ENCODE measurements at places on chromosomes 3 and 15. TPM values are rescaled to one million over a fixed set of nuclear protein-coding genes. Genes with fewer than 3 reads are reported as not detected.

- no peaks in the 10 kb centered on the region for H3K36me3 ChIP-seq
- DNase-seq, result peak; percentile 42
- no peak overlapping the region for H3K27ac ChIP-seq
- no peaks in the 10 kb centered on the region for H3K4me1 ChIP-seq
- no peaks in the 10 kb centered on the region for H3K27me3 ChIP-seq
- H3K4me3 ChIP-seq, result no peak overlapping the region
Measured at GRCh38 chr3:38582941-38583645, 66.4 kb downstream of the SCN5A start.

GRCh38 chr15:42145546-42146455 is 10.6 kb downstream of the PLA2G4F start:
- no peak overlapping the region for H3K4me3 ChIP-seq
- no peaks in the 10 kb centered on the region for H3K36me3 ChIP-seq
- H3K27me3 ChIP-seq, result no peaks in the 10 kb centered on the region
- no peaks in the 10 kb centered on the region for H3K4me1 ChIP-seq

- no peaks in the 10 kb centered on the region for H3K36me3 ChIP-seq
- DNase-seq, result peak; percentile 74
- H3K4me3 ChIP-seq, result peak within 1 kb of the TSS; percentile 60
- H3K4me1 ChIP-seq, result peaks cover 10% of the 10 kb centered on the region
- H3K27ac ChIP-seq, result peak within 1 kb of the TSS; percentile 55
Measured at GRCh38 chr15:68578980-68579935, at the start of gene CORO2B. Gene CORO2B (plus strand): TSS chr15:68578993. CDS start chr15:68579263, 270 bp downstream.

DNA sequence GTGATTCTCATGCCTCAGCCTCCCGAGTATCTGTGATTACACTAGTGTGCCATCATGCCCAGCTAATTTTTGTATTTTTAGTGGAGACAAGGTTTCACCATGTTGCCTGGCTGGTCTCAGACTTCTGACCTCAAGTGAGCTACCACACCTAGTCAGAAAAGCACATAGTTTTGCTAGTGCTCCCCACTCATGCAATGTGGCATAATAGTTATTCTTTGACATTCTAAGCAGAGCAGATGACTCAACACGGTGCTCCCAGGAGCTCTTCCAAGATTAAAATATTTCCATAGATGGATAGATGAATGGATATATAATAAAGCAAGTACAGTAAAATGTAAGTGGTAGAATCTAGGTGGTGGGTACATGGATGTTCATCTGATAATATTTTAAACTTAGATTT is 53.1 kb upstream of the GK5 start:
- H3K36me3 ChIP-seq, result no peaks in the 10 kb centered on the region
- no peaks in the 10 kb centered on the region for H3K4me1 ChIP-seq
- H3K4me3 ChIP-seq, result no peak overlapping the region

DNA sequence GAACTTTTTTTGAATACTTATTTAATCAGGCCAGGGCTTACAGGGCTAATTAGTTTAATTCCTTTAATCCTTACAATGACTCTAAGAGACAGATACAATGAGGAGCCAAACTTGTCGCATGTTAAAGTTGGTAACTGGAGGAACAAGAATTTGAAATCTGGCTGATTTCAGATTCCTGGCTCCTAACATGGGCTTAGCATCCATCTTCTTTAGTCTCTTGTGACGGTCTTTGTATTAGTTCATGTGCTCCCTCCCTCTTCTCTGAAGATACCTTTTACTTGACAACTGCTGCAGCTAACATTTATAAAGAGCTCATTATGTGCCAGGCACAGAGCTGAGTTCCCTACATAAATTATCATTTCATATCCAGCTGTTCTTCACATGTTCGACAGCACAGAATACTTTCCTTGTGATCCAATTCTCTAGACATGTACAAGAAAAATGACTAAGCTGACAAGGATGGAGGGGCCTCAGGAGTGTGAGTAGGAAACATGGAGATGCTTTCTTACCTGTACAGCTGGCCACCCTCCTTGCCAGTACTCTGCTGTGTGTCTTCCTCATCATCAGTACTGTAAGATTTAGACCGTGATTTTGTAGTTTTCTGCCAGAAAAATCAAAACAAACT is 206.8 kb upstream of the STRIT1 start:
- DNase-seq, result no peak
- H3K4me3 ChIP-seq, result no peak overlapping the region
- no peaks in the 10 kb centered on the region for H3K4me1 ChIP-seq

DNA sequence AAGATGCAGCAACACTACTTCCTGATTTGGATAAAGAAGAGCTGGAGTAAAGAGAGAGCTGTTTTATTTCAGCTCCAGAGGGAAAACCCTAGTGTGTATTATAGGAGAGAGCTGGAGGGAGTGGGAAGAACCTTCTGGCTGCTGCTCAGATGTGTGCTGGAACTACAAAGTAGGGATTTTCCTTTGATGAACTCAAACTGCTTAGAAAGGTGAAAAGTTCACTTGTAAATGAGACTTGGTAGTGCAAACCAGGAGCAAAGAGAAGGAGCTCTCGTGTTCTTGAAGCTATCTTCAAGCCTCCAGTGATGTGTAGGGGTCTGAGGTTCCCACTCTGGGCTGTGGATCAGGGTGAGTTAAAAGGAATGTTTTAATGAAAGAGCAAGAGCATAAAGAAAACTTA is 110.4 kb downstream of the EDEM1 start:
- H3K36me3 ChIP-seq, result no peaks in the 10 kb centered on the region
- no peak overlapping the region for H3K27ac ChIP-seq

GRCh38 chr15:60324706-60325438 is 72.9 kb downstream of the ANXA2 start:
- H3K36me3 ChIP-seq, result no peaks in the 10 kb centered on the region
- no peaks in the 10 kb centered on the region for H3K4me1 ChIP-seq
- no peak overlapping the region for H3K27ac ChIP-seq
- no peak for DNase-seq
- H3K27me3 ChIP-seq, result peaks cover 18% of the 10 kb centered on the region

DNA sequence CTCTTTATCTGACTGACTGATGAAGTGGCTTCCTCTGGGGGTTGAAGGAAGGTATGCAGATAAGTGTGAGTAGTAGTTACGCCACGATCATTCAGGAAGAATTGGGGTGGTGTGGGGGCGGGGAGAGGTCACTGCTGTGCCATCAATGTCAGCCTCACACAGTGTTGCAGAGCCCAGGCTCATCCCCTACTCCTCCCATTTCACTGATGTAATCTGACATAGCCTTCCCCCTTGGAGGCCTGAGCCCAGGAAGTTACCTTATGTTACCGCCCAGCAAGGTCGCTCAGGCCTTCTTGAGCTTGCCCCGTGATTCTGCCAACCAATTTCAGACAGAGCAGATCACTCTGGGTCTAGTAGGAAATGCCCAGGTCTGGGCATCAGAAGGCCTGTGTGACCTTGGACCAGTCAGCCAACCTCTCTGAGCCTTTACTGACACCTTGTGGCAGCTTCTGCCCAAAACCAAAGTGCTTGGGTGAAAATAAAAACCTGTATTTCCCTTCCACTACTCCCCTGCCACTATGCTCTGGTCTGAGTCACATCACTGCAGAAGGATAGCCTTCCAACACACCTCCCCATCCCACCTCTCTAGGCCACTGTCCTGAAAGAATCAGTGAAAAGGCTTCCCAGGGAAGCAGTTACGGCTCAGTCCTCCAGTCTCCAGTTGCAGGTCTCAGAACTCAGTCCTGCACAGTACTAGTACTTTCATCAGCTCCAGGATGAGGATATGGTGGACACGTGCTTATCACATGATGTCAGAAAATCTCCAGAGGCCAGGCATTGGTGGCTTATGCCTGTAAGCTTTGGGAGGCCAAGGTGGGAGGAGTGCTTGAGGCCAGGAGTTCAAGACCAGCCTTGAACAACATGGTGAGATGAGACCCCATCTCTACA is 28.1 kb upstream of the INSYN1 start:
- no peaks in the 10 kb centered on the region for H3K36me3 ChIP-seq
- H3K4me3 ChIP-seq, result no peak overlapping the region
- DNase-seq, result no peak
- no peaks in the 10 kb centered on the region for H3K27me3 ChIP-seq

The SPATA12 gene
- not detected for total RNA-seq

The SETD2 gene
- 49.9 TPM for total RNA-seq

The GTF2A2 gene
- 90.9 TPM for total RNA-seq

All from kidney (tissue), 22 donors.